ENCODE measurements at places on chromosomes 2 and 18.

DNA sequence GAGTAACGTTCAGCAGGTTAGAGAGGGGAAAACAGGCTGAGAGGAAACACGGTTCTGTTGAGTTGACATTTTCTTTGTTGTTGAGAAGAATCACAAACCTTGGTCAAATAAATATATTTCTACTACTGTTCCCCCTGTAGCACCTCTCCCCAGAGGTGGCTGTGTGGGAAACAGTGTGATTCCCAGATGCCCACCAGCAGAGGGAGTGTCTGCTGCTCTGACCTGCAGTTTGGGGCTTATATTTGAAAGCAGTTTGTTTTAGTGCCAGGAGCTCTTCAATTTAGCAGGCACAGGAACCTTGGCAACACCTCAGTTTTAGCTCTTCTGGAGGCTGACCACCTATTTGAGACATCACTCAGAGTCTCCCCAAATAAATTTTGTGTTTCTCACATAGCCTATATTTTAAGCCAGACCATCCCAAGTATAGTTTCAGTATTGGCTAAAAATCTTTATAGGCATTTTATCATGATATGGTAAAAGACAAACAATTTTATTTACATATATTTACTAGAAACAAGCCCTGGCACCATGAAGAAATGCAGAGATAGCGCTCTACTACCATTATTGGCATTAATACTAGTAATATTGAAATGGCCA is 75.7 kb downstream of the PIK3C3 start:
- no peak for DNase-seq

DNA sequence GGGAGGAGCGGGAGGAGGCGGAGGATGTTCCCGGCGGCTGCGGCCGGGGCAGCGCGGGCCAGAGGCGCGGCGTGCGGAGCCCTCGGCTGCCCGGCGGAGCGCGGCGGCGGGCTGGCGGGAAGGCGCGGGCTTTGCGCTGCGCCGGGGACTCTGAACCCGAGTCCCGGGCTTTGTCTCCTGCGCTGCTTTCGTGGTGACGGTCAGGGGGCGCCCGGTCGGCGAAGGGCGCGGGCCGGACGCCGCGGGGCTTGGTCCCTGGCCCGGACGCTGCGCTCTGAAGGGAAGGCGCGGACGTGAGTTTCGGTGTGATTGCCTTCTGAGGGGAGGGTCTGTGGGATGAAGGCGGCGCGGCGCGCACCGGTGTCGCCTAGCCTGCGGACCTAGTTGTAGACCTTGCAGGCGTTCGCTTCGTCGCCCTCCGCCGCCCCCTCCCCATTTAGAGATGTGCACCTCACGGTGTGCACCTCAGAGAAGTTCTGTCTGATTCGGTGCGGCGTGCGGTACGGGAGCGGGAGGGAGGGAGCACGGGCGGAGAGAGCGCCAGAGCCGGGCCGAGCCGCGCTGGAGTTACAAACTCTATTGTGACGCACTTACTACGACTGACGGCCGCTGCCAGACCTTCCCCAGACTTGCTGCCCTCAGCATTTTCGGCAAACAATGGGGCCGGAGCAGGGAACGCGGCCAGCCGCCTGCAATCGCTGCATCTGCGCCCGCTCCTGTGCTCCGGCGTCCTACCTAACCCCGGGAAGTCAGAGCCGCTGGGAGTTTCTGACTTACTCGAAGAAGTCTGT is 2.1 kb downstream of the BCL2L11 start:
- DNase-seq: no peak

DNA sequence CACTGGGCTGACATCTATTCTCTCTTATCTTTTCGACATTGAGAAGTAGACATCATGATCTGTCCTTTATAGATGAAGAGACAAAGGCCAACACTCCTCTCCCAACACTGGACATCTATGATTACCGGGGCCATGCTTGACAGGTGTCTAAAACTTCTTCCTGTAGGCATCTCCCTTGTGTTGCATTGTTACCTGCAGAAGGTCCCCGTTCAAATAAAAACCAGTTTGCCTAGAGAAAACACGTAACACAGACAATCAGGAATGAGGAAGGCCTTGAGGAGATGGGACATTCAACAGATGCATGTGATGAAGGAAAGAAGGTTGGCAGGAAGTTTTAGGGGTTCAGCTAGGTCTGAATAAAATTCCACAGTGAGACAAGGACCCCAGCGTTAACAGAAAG is 70.8 kb upstream of the ST8SIA3 start:
- DNase-seq: no peak

- no peak for DNase-seq
Observed at GRCh38 chr2:217017456-217018252, 157.8 kb upstream of the TNP1 start.

GRCh38 chr2:205803500-205803899 is 121.2 kb downstream of the NRP2 start:
- no peak for DNase-seq

DNA sequence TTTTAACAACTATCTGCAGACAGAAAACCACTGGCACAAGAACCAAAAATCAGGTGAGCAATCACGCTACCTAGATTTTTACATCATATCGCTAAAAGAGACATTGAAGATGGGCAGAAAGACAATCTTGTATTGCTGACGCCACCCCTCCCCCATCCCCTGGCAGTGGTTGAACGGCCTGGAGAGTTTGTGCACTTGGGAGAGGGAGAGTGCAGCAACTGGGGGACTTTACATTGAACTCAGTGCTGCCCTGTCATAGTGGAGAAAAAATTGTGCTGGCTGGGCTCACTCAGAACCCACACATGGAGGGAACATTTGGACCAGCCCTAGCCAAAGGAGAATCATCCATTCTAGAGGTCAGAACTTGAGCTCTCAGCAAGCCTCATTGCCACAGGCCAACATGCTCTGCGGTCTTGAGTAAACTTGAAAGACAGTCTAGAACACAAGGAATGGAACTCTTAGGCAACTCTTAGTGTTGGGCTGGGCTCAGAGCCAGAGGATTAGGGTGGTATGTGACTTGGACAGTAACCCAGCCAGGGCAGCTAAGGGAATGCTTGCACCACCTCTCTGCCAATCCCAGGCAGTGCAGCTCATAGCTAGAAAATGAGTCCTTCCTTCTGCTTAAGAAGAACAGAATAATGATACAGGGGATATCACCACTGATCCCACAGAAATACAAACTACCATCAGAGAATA is 220.0 kb upstream of the CYP26B1 start:
- no peak for DNase-seq

- DNase-seq: no peak
Observed at GRCh38 chr2:65436824-65437221, 4.4 kb upstream of the SPRED2 start.

DNA sequence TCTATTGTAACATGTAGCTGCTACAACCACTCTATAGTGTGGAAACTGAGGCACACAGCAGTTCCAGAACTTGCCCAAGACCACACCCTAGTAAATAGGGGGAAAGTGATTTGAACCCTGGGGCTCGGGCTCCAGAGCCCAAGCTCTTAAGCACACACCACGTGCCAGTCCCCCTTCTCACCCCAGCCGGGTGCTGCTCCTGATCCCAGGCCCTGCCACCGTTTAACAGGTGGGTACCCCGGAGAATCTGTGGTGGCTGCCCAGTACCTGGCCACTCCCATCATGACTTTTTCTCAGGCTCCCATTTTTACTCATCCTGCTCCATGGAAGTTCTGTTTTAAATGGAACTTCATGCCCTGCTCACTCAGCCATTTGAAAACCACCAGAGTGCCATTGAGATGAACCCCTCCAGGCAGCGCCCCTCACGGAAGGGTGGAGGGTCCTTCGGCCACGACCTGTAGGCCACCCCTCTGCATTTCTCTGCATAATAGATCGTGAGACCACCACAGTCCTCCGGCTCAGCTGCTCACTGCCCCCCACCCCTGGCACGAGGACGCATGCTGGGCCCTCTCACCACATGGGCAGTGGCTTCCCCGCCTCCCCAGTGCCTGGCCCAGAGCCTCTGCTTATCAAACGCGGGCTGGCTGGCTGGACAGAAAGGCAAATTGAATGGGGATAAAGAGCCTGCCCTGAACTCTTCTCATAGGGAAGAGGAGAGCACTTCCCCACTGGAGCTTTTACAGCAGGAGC is 42.1 kb downstream of the TMEM37 start:
- no peak for DNase-seq

- DNase-seq: no peak
Observed at GRCh38 chr2:191611614-191612013, 66.3 kb upstream of the NABP1 start.

GRCh38 chr18:3875376-3875775 is 425.4 kb downstream of the TGIF1 start:
- DNase-seq: no peak

GRCh38 chr2:73250872-73251846 is 17.1 kb downstream of the CCT7 start:
- no peak for DNase-seq

DNA sequence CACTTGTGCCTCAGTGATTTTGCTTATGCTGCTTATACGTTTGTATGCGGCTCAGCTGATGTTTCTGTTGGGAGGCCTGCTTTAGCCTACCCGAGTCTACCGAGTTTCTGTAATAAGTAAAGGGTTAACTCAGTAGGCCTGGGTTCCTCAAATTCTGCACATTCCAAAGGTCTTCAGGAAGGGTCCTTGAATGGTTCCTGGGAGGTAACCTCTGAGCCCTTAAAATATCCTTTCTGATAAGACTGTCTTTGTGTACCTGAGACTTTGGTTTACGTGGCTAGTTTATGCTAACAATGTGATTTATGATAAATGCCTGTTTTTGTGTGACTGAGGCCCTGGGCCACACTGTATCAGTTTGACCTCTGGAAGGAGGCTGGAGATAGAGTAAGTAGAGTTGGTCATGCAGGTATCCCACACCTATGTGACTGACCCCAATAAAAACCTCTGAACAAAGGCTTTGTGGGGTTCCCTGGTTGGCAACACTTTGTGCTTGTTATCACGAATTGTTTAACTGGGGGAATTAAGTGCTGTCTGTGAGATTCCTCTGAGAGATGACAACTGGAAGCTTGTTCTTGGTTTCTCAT is 18.9 kb upstream of the PNPT1 start:
- DNase-seq: no peak

DNA sequence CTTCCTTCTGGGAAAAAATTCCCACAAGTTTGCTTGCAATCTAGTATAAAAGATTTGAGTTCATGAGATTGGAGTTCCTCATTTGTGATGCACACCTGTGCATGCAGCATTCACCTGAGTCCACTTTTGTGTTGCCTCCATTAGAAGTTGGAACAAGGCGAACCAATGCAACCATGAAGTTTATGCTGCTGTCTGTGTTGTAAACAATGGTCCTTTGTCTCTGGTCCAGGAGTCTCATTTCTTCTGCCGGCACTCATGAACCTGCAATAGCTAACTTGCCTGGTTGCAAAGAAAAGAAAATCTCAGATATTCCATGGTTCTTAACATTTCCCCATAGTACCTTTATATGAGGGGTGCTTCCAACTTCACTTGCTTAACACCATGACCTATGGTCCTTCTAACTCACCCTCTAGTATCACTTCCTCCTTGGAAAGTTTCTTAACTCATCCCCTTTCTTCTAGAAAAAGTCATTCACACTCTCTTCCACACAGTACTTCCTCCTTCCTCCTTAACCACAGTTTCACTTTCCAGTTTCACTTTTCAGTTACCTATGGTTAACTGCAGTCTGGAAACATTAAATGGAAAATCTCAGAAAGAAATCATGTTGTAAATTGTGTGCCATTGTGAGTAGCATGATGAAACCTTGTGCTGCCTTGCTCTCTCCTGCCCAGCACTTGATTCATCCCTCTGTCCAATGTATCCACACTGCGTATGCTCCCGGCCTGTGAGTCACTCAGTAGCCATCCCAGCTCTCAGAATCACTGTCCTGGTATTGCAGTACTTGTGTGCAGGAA is 128.8 kb upstream of the TRIB2 start:
- no peak for DNase-seq

DNA sequence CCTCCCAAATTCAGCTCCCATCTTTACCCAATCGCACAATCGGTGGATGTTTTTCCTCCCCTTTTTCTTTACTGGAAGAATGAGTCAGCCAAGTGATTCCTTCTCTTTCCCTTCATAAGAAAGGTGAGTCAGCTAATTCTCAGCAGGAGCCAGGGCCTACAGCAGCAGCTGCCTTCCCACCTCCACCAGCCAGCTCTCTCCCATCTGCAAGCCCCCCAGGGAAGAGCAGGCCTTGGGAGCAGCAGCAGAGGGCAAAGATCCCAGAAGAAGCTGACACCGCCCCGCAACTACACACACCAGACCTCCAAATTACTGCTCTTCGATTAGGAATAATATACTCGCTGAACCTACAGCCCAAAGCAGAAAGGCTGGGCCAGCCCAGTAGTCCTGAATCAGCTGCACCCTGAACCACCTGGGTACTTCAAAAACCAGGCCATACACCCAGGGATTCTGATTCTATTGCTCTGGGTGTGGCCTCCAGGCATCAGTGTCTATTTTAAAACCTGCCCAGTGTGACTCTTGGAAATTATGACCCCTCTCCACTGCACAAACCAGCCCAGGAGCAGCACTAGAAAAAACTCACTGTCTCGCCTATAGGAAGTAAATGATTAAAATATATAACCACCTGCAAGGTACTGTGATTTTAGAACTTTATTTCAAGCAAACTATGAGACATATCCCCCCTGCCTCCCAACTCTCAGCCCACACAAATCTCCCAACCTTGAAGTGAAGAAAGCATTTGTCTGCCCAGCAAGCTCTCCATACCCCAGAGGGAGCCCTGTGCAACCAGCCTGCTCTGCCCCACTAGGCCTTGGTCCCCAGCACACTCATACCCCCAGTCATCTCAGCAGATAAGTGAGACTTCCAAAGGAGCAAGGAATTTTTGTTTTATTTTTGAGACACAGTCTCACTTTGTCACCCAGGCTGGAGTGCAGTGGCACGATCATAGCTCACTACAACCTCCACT is 7.3 kb downstream of the SFXN5 start:
- no peak for DNase-seq

DNA sequence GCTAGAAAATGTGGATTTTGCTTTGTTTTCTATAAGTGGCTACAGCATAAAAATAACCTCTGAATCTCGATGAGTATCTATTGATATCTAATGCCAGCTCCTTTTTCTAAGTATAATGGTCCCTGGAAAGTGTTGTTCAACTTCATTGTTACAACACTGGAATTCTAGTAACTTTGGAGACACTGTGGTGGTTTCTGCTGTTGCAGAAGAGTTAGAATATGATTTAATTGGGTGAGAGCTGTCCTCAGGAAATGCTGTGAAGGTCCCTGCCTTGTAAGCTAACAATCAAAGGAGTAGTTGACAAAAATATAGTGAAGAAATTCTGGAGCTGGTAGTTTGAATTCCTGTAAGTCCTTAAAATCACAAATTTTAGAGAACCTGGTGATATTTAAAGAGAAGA is 62.1 kb downstream of the C18orf63 start:
- no peak for DNase-seq

GRCh38 chr2:188785490-188785889 is 188.7 kb upstream of the COL3A1 start:
- no peak for DNase-seq

Data from activated CD8-positive, alpha-beta memory T cell treated with anti-CD3 and anti-CD28 coated beads for 48 hours (primary cell).